ENCODE measurements at places on chromosomes 11 and 22. TPM values are rescaled to one million over a fixed set of nuclear protein-coding genes. Genes with fewer than 3 reads are reported as not detected.

IL17REL gene
- not detected for total RNA-seq

CEP126 gene
- total RNA-seq: 3.5 TPM

SNX15 gene
- total RNA-seq: 24.5 TPM

CCND1 gene
- 194 TPM for total RNA-seq

PRODH gene
- total RNA-seq: 0.28 TPM

B3GAT1 gene
- not detected for total RNA-seq
